ENCODE measurements at places on chromosomes 2 and 18. TPM values are rescaled to one million over a fixed set of nuclear protein-coding genes. Genes with fewer than 3 reads are reported as not detected.
A peak's percentile ranks its signal among the peaks of the same experiment; 100 is the strongest.

The GFPT1 gene
- total RNA-seq: 68.2 TPM

The PLEKHH2 gene
- total RNA-seq: 53.8 TPM

The TBR1 gene
- total RNA-seq: not detected

The CPS1 gene
- 3.1 TPM for total RNA-seq

The GPR45 gene
- not detected for total RNA-seq

The INHBB gene
- 12.3 TPM for total RNA-seq

DNA sequence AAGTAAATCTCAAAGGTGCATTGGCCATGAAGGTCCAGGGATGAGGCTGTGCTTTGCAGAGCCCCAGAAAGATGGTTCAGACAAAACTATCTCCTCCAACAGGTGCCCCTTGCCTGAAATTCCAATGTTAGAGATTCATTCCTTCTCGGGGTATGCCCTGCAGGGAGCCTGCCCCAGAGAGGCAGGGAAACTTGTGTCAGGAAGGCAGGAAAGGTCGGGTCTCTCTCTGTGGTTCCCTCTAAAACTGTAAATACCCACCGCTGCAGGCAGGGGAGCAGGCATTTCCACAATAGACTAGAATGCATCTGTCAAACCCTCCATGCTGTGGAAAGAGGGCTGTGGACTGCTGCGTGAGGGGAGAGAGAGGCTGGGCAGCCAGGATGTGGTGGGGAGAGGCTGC is 207.8 kb upstream of the SMAD2 start:
- H3K36me3 ChIP-seq: no peaks in the 10 kb centered on the region
- no peaks in the 10 kb centered on the region for H3K27me3 ChIP-seq
- no peak for DNase-seq
- no peak overlapping the region for H3K4me3 ChIP-seq

- no peaks in the 10 kb centered on the region for H3K27me3 ChIP-seq
- H3K4me3 ChIP-seq: no peak overlapping the region
- no peaks in the 10 kb centered on the region for H3K36me3 ChIP-seq
- H3K4me1 ChIP-seq: peaks cover 15% of the 10 kb centered on the region
Observed at GRCh38 chr18:2568605-2569004, 2.7 kb downstream of the METTL4 start.

DNA sequence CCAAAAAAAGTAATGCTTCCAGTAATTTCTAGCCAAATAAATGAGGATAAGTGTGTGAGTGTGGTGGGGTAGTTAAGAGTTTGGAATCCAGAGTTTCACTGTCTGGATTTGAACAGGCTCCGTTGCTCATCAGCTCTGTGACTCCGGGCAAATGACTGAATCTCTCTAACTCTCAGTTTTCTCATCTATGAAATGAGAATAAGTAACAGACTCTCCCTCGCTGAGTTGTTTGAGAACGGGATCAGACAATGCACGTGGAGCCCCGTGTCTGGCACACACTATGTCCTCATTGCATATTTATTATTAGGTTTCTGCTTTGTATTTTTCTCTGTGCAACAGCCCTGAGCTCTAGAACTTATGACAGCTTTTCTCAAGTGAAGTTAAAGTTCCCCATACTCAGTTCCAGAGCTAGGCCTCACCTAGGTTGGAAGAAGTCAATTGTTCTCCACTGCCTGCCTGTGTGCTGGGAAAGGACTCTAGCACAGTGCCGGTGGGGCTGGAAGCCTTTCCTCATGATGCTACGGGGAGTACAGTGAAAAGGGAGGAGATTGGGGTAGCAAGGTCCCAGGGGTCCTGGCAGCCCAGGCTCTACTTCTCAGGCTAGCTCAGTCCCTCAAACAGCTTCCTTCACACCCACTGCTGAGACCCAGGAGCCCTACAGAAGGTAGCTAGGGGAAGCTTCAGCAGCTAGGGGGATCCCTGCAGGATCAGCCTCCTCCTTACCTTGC is 1.7 kb upstream of the ICOS start:
- no peak for DNase-seq
- H3K4me1 ChIP-seq: no peaks in the 10 kb centered on the region
- no peak overlapping the region for H3K4me3 ChIP-seq
- no peaks in the 10 kb centered on the region for H3K36me3 ChIP-seq
- H3K27ac ChIP-seq: no peak overlapping the region
- H3K27me3 ChIP-seq: no peaks in the 10 kb centered on the region

DNA sequence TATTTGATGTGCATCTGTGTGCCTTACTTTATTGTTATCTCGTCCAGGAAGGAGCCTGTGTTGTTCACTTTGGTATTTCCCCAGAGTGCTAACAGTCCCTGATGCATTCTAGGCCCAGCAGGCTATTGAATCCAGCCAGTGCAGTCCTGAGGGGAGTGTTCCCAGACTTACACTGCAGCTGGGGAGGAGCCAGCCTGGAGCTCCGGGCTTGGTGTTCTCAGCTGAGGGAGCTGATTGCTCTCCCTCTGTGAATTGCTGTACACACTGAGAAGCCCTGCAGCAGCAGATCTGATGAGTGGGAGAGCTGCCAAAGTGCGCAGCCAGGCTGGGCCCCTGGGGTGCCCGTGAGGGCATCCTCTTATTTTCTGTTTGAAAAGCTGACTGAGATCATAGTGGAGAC is 159.2 kb downstream of the GALNT3 start:
- H3K27ac ChIP-seq: no peak overlapping the region
- DNase-seq: no peak
- H3K4me3 ChIP-seq: no peak overlapping the region
- no peaks in the 10 kb centered on the region for H3K36me3 ChIP-seq
- no peaks in the 10 kb centered on the region for H3K27me3 ChIP-seq
- H3K4me1 ChIP-seq: no peaks in the 10 kb centered on the region

DNA sequence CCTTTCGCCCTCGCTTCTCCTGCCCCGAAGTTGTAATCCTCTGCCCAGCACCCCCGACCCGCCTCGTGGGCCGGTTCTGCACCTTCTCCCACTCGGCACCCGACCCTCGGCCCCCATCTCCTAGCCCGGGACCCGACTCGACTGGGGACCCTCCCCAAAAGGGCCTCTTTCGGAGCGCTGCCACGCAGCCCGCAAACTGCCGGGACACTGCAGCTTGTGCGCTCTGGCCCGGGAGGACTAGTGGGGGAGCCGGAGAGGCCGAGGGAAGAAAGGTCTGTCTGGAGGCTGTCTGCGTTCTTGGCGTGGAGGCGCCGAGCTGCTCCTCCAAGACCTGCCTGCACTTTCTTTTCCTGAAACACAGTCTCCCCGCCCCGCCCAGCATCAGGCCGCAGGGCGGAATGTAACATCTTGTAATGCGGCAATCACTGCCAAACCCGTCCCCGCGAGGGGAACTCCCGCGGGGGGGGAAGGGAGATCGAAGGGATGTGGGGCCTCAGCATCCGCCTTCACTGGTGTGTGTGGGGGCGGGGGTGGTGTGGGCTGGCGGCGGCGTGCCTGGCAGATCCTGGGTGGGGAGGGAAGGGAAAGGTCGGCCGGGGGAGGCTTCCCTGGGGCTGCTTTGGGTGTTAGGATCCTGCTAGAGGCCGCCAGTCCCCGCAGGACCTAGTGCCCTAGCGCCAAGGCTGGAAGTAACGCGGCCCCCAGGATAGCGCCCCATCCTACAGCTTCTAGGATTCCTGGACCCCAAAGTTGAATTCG is 7.4 kb downstream of the DLX2 start:
- peaks cover 100% of the 10 kb centered on the region for H3K27me3 ChIP-seq
- no peak overlapping the region for H3K27ac ChIP-seq
- H3K4me3 ChIP-seq: peak overlapping the region; percentile 39
- H3K36me3 ChIP-seq: no peaks in the 10 kb centered on the region
- H3K4me1 ChIP-seq: peaks cover 49% of the 10 kb centered on the region

DNA sequence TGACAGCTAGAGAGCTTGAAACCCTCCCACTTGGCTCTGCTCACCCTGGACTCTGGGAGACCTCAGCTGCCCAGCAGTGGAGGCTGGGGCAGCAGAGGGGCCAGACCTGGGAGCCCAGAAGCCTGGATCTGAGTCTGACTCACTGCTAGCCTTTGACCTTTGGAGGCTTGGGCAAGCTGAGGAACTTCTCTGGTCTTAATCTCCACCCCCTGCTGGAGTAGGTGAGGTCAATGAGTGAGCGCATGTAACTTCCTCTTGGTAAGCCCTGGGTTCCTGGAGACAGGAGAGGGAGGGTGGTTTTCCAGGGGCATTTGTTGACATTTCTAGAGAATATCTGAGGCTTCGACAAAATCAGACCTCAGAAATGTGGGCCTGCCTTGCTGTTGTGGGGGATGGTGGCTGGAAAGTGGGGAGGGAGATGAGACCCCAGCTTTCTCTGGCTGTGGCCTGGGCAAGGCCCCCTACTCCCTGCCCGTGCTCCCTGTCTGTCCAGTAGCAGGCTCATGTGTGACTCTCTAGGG is 73.0 kb upstream of the YWHAQ start:
- DNase-seq: no peak
- no peaks in the 10 kb centered on the region for H3K27me3 ChIP-seq
- peaks cover 10% of the 10 kb centered on the region for H3K4me1 ChIP-seq
- H3K4me3 ChIP-seq: no peak overlapping the region

GRCh38 chr2:189548666-189549448 is 31.7 kb downstream of the SLC40A1 start:
- peak overlapping the region; percentile 61 for H3K27ac ChIP-seq
- H3K4me1 ChIP-seq: peaks cover 31% of the 10 kb centered on the region
- H3K27me3 ChIP-seq: no peaks in the 10 kb centered on the region
- no peaks in the 10 kb centered on the region for H3K36me3 ChIP-seq

- H3K27me3 ChIP-seq: no peaks in the 10 kb centered on the region
- no peaks in the 10 kb centered on the region for H3K4me1 ChIP-seq
- no peak overlapping the region for H3K4me3 ChIP-seq
- no peak for DNase-seq
- no peak overlapping the region for H3K27ac ChIP-seq
Observed at GRCh38 chr2:214325404-214325803, 85.5 kb upstream of the VWC2L start.

DNA sequence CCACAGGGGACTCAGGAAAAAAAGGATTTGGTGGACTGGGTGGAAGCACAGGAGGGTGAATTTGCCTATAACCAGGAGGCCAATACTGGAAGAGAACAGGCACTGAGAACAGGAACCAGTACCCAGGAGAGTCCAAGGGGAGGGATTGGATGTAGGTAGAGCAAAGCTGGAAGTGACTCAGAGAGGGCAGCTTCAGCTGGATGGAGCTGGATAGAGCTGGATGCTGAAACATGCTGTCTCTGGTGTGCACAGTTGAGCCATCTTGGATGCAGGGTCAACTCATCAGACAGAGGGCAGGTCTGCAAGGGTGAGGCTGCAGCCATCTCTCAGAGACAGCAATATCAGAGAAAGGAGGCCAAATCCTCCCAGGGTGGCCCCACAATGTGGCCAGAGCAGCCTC is 134.0 kb downstream of the GALNT14 start:
- no peak for DNase-seq
- peaks cover 5% of the 10 kb centered on the region for H3K27me3 ChIP-seq

- H3K27me3 ChIP-seq: no peaks in the 10 kb centered on the region
- DNase-seq: no peak
- no peaks in the 10 kb centered on the region for H3K36me3 ChIP-seq
- H3K27ac ChIP-seq: no peak overlapping the region
Observed at GRCh38 chr2:98467652-98468051, 23.0 kb downstream of the INPP4A start.

- H3K4me1 ChIP-seq: peaks cover 33% of the 10 kb centered on the region
- no peak overlapping the region for H3K4me3 ChIP-seq
- no peak for DNase-seq
- no peaks in the 10 kb centered on the region for H3K27me3 ChIP-seq
- H3K36me3 ChIP-seq: no peaks in the 10 kb centered on the region
Observed at GRCh38 chr18:45666520-45666919, 51.2 kb downstream of the SLC14A2 start.

DNA sequence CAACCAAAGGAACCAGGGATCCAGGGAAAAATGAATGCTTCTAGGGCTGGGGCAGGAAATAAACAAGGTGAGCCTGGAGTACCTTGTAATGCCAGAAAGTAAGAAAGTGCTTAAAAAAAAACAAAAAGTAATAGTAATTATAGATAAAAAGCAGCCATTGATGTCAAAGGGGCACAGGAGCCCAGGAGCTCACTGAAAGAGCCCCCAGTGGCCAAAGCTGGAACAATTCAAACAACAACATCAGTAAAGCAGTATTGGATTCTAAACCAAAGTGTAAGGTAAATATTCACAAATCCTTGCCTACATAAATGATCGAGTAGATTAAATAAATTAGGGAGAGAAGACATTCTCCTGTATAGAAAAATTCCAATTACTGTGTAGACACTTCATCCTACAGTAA is 114.3 kb upstream of the ARL4C start:
- H3K27me3 ChIP-seq: no peaks in the 10 kb centered on the region
- H3K36me3 ChIP-seq: no peaks in the 10 kb centered on the region
- H3K4me1 ChIP-seq: no peaks in the 10 kb centered on the region
- DNase-seq: no peak
- H3K4me3 ChIP-seq: no peak overlapping the region

- no peak for DNase-seq
- H3K36me3 ChIP-seq: no peaks in the 10 kb centered on the region
- no peaks in the 10 kb centered on the region for H3K27me3 ChIP-seq
- no peak overlapping the region for H3K27ac ChIP-seq
Observed at GRCh38 chr18:71727909-71728308, 816.2 kb downstream of the CBLN2 start.

- no peak overlapping the region for H3K27ac ChIP-seq
- no peaks in the 10 kb centered on the region for H3K36me3 ChIP-seq
- no peak for DNase-seq
Observed at GRCh38 chr2:189726271-189726670, 36.3 kb downstream of the OSGEPL1 start.

GRCh38 chr2:235579128-235579527 is 85.3 kb downstream of the AGAP1 start:
- H3K27ac ChIP-seq: no peak overlapping the region
- H3K36me3 ChIP-seq: no peaks in the 10 kb centered on the region

DNA sequence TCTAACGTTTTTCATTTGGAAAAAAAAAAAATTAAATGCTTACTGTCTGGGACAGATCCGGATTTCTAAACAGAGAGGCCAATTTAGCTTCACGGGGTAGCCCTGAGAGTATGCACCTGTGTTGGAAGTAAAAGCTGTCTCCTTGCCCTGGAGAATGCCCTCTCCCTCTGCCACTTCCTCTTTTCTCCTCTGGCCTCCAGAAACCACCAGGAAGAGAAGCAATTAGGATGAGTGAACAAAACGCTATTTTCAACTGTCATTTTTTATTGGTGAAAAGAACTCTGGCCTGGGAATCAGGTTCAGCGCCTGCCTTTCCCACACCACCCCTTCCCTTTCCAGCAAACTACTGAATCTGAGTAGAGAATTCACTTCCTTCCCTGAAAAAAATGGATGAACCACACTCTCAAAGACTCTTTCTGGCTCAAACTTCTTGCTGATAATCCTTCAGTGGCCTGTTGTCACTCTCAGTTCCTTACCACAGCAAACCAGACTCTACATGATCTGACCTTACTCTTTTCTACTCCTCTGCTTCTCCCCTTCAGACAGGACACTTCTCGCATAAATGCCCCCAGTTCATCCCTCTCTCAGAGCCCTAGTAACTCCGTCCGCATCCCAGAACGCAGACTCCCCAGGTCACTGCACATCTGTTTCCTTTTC is 29.8 kb downstream of the KLF7 start:
- H3K4me3 ChIP-seq: no peak overlapping the region
- H3K36me3 ChIP-seq: no peaks in the 10 kb centered on the region
- no peaks in the 10 kb centered on the region for H3K27me3 ChIP-seq
- H3K27ac ChIP-seq: peak overlapping the region; percentile 79
- H3K4me1 ChIP-seq: peaks cover 77% of the 10 kb centered on the region

Data from upper lobe of right lung (tissue), 1 donor.